ENCODE measurements at places on chromosomes 6 and 20. TPM values are rescaled to one million over a fixed set of nuclear protein-coding genes. Genes with fewer than 3 reads are reported as not detected.

Gene PRSS35
- 1.7 TPM for total RNA-seq

Gene SUMO4
- 0.58 TPM for total RNA-seq

Gene TMEM63B
- total RNA-seq, result 25.4 TPM

Gene HLA-G
- total RNA-seq, result not detected

Gene MAS1
- under 0.01 TPM for total RNA-seq

Gene ULBP3
- 16.7 TPM for total RNA-seq

Gene C2
- 6.8 TPM for total RNA-seq

Gene TCF15
- total RNA-seq, result not detected

Gene TAGAP
- not detected for total RNA-seq

Gene SEMG1
- total RNA-seq, result not detected

Gene KIF13A
- total RNA-seq, result 56.2 TPM

Gene MCCD1
- not detected for total RNA-seq

Gene CASS4
- total RNA-seq, result 0.28 TPM
